ENCODE measurements at places on chromosomes 3 and 15.

- DNase-seq = no peak
Observed at GRCh38 chr15:39593071-39593655, 12.3 kb downstream of the THBS1 start.

DNA sequence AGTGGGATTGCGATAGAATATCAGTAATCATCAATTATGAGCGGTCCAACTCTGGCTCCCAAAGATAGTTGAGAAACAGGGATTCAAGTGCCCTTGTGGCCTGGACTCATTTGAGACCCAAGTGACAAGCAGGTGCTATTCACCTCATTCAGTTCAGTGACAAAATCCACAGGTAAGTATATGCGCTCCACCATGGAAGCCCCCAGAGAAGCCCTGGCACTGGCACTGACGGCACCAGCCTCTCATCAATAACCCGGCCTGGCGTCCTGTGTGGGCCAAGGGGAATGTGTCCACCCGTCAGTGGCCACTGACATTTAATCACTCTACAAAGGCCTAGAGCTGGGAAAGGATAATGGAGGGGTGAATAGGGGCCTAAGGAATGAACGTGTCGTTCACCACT is 117.2 kb downstream of the ADCY5 start:
- DNase-seq = no peak

DNA sequence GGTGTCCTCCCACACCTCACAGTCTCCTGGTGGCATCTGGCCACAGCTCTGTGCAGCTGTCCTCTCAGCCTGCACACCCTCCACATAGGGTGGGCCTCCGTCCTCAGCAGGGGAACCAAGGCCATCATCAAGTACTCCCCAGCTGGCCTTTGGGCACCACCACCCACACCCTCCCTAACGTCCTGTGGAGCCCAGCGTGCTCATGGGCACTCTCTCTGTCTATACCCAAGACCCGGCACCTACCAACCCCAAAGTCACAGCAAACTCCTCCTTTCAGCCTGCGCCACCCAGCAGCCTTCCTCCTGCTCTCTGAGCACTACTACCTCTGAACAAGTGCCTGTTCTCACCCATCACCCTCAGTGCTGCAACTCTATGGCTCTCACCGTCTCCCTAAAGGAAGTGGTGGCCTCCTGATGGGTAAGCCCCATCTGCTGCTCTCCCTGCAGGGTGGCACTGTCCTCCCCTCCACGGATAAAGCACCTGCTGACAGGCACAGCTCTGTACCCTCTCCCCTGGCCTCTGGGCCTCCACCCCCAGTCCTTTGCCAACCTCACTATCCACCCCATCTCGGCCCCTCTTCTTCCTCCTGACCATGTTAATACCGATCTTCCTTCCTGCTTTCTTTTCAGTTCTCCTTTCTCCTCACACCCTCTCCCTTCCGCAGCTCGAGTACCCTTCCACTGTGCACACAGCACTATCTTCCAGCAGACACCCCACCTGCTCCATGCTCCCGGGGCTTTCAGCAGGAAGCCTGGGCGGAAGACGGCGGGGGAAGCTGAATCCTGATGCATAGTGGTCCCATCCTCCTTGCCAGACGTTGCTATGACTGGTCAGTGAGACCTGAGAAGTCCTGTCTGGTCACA is 31.5 kb downstream of the SLC41A3 start:
- no peak for DNase-seq

DNA sequence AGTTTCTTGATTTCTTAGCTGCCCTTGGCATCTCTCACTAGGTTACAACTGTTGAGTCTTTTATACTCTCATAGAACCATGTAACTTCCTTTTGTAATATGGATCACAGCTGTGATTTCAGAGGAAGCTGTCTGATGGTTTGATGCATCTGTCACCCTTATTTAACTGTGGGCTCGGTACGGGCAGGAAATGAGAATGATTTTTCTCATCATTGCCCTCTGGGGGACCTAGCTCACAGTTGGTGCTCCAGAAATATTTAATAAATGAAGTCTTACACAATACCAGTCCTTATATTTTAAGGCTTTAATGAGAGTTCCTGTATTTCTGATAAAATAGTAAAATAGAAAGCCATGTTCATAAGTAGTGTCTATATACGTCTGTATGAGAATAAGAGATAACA is 151.2 kb downstream of the EBLN2 start:
- no peak for DNase-seq

DNA sequence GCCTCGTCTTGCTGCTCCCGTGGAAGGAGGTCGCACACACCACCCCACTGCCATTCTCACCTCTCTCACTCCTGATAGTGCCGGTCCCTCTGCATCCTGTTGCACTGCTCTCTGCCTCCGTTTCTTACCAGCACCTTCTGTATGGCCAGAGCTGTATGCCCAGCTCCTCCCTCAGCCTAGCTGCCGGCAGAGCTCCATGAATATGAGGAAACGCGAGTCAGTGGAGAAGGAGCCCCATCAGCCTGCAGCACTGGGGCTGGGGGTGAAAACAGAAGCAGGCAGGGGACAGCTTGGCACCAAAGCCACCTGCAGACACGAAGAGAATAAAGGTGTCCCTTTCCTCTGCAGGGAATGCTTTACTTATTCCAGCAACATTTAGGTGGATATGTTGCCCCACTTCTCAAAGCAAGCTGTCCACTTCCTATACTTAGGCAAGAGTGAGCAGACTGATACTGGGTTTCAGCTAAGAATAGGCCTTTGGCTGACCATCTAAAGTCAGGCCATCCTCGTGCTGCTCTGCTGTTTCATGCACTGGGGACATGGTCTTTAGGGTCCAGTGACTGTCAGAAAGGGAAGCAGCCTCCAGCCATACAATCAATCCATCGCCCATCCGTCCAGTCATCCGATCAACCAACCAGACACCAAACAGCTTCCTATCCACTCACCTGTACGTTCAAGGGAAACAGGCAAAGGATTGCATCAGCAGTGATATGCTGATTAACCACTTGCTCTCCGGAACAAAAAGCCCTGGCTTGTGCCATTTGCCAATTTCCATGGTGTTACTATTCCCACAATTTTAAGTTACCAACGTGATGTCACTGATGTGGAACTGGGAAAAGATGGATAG is 222.7 kb downstream of the XXYLT1 start:
- no peak for DNase-seq

DNA sequence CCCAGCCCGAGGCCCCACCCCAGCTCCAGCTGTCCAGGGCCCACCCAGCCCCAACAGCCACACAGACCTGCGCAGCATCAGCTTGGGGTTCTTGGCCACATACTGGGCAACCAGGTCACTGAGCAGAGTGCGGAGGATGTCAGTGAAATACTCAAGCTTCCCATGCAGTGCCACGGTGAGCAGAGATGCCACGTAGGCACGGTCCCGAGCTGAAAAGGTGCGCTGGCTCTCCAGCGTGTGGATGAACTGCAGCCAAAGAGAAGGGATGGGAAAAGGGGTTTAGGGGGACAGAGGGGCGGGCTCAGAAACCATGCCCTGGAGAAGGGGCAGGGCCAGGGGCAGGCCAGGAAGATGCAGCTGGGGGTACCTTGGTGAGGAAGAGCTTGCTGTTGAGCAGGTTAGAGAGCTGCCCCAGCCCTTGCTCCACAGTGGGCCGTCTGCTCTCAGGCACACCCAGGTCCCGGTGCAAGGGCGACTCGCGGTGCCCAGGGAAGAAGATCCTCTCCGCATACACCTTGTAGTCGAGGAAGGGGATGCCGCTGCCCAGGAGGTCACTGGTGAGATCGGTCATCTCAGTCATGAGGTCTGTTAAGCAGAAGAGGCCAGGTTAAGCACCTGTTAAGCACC is 17.4 kb downstream of the PLXNB1 start:
- no peak for DNase-seq

DNA sequence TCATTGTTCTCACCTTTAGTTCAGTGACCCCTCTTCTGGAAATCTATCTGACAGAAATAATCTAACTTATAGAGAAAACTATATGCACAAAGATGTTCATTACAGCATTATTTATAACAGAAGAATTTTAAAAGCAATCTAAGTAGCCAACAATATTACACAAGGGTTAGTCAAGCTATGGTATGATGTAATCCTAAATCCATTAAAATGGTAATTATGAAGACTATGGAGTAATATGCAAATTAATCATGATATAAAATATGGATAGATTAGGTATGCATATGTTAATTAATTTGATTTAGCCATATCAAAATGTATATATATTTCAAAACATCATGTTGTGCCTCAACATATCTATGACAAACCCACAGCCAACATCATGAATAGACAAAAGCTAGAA is 17.7 kb upstream of the HERC1 start:
- no peak for DNase-seq

DNA sequence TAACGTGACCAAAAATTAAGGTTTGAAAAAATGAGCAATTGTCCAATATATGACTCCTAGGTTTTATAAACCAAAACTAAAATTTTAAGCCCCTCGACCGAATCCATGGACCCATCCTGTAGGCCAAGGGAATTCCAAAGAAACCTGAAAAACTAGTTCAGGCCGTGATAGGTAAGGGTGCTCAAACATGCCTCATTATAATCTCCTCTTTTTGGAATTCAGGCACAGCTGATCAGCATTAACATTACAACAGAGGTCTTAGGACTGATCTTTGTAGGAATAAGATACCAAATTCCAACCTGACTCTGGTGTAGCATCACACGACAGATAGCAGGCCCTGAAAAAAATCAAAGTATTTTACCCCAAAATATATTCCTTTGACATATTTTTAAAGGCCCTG is 155.7 kb downstream of the NEK10 start:
- DNase-seq = no peak

DNA sequence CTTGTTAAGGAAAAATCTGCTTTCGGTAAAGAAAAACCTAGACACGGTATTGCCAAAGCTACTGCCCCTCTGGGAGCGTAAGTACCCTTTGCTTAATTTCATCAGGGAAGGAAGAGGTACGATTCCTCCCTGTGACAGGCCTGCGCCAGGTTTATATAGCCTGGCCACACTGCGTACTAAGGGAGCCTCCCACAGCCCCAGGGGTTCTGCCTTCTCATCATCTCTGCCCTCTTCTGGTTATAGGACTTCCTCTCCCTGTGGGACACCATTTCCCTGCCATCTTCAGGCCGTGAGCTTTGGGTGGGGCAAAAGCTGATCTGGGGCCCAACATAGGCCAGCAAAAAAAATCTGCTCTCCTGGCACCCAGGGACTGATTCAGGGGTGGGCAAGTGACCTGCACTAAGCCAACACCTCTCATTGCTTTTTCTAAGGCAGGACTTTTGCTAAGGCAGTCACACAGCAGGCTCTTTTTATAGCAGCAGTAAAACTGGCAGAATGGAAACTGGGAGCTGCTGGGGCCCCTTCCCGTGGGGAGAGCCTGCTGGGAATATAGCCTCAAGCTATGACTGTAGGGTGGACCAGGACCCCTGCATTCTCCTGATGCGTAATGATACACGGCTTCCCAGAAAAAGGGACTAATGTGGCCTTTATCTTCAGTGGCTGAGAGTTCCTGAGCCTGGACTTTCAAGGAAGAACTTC is 76.2 kb downstream of the PRICKLE2 start:
- no peak for DNase-seq

- DNase-seq = no peak
Observed at GRCh38 chr3:162072656-162073164, 576.1 kb downstream of the OTOL1 start.

DNA sequence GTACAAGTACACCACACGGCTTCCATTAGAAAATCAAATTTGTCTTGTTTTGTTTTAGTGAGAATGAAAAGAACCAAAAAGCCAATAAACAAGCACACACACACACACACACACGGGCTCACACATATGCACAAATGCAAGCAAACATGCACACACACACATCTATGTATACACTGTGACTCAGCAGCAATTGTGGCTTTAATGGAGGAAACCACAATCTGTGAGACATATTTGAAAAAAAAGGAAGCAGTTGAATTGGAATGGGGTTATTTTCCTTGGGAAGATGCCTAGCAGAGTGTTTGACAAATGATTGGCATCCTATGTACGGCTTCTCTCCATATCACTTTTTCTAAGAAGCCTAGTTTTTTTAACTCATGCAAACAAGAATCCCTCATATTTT is 201.1 kb upstream of the ARRDC4 start:
- no peak for DNase-seq

DNA sequence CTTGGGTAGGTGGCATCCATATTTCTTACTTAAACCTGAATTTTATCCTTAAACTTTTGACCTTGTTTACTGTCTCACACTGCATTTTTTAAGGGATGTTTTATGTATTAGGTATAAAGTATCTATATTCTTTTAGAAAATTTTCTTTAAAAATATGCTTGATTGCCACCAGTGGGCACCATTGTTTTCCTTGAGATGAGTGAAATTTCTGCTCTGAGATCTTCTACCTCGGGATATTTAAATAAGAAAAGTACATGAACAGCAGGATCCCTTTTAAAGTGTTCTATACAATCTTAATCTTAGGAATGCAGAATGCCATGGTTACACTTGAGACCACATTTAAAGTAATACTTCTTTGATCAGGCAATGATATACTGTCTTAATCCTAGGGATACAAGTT is 108.7 kb downstream of the SLMAP start:
- DNase-seq = no peak

DNA sequence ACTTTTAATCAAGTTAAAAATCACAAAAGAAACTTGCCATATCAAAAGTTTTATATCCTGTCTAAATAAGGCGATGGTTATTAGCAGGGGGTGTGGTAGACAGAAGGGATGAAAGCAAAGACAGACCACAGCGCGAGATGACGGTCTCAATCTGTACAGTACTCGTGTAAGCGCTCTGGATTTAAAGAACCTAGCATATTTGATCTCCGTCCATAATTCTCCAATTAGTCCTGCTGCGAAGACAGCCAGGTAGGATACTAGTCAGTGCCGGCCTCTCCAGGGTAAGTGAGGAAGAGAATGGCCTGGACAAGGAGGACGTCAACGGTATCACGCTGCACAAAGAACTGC is 701 bp downstream of the SGO1 start:
- no peak for DNase-seq

DNA sequence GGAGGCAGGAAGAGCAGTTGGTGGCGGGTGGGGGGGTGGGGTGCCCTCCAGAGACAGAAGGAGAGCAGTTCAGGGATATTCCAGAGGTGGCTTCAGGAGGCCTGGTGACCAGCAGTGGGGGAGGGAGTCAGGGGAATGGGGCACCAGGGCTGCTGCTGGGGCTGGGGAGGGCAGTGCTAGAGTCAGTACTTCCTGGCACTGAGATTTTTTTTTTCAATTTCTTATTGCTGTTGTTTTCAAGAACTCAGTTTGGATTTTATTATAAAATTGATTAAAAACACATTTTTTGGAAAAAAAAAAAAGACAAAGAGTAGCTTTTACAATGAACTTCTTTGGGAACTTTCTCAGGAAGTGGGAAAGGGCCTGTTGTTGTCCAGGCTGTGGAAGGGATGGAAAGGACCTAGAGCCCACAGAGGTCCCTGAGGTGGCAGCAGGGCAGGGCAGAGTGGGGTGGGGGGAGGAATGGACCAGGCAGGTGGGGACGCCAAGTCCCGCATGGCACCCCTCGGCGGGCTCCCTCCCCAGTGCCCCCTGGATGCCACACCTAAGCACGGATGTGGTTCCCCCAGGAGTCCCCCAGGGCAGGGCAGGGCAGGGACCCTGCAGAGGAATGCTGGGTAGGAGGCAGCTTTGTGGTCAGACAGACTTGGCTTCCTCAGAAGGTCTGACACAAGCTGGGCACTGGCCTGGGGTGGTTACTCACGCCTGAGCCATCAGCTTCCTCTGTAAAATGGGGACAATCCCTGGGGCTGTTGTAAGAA is 8.5 kb upstream of the ANPEP start:
- DNase-seq = no peak

Data from T-helper 1 cell (primary cell).